T47D (cell line): ENCODE measurements at places on chromosomes 13 and 19.

GRCh38 chr19:52270266-52270885 is 989 bp downstream of the ZNF766 start:
- peak; percentile 11 for DNase-seq

DNA sequence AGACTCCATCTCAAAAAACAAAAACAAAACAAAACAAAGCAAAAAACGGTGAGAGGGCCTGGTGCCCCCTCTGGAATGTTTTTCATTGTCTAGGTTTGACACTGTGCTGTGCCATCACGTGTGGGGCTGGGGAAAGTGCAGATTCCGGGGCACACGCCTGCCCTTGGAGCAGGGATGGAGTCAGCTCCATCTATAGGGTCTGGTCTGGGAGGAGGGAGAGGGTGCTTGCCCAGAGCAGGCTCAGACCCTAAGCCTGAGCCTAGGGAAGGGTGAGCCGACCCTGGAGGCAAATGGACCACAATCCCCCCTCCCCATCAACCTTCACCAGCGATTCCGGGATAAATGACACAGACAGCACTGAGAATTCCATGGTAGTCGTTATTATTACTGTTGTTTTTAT is 10.9 kb upstream of the ZBTB32 start:
- DNase-seq, result no peak

GRCh38 chr19:42634409-42635232 is 39.9 kb upstream of the CEACAM8 start:
- DNase-seq, result no peak

DNA sequence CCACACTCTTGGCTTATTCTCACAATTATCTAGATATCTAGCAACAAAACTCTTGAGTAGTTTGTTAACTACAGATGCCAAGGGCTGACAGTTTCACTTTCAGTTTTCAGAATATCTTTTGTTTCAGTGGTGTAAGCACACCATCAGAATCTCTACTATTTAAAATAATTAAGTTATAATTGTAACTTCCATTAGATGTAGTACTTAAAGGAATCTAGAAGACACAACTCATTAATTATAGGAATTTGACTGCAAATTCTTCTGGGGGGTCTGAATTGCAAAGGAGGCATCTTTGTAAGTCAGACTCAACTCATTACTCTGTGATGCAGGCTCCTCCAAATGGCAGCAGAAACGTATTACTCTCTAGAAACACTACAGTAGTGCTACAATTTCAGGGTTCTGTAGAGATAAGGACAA is 44.9 kb upstream of the USPL1 start:
- peak; percentile 63 for DNase-seq

DNA sequence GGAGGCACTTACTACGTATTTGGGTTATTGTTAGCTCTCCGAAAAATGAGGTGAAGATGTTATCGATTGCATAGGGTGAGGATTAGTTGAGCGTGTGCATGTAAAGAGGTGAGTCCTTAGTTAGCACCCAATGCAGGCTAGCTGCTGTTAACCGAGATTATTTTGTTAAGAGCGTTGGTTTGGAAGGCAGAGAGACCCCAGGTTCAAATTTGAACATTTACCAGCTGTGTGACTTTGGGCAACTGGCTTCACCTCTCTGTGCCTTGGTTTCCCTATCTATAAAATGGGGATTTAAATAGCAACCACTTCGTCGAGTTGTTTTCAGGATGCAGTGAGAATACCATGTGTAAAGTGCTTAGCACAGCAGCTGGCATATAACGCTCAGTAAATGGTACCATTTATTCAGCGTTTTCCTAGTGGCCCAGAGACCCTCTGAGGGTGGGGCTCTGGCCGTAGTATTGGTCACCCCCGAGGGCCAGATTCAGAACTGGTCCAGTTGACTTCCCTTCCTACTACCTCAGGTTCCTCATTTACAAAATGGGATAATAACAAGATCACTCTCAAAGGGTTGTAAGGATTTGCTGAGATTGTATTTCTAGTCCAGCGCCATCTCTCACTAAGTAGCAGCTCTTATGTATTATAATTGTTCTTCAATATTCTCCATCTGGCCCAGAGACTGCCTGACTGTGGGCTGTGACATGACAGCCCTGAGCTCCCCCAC is 887 bp downstream of the SIPA1L3 start:
- no peak for DNase-seq

DNA sequence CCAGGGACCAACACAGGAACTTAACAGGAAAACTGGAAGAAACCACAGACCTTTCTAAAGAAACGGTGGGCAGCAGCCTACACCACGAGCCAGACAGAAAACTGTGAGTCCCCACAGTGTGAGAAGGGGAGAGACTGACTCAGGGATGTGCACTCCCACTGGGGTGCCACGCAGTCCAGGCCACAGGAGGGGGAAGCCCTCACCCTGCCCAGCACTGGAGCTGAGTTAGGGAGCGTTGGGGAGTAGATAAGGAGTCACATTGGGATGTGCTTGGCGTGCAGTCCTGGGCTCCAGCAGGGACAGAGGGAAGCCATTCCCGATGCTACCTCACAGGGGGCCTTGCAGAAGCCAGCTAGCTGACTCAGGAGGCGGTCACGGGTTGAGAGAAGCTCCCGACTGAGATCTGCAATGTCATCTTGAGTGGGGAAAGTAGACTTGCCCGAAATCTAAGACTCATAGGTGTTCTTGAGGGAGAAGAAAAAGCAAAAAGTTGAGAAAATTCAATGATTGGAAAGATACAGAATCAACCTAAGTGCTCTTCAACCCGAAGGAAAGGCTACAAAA is 17.3 kb downstream of the SIGLEC8 start:
- DNase-seq, result no peak

DNA sequence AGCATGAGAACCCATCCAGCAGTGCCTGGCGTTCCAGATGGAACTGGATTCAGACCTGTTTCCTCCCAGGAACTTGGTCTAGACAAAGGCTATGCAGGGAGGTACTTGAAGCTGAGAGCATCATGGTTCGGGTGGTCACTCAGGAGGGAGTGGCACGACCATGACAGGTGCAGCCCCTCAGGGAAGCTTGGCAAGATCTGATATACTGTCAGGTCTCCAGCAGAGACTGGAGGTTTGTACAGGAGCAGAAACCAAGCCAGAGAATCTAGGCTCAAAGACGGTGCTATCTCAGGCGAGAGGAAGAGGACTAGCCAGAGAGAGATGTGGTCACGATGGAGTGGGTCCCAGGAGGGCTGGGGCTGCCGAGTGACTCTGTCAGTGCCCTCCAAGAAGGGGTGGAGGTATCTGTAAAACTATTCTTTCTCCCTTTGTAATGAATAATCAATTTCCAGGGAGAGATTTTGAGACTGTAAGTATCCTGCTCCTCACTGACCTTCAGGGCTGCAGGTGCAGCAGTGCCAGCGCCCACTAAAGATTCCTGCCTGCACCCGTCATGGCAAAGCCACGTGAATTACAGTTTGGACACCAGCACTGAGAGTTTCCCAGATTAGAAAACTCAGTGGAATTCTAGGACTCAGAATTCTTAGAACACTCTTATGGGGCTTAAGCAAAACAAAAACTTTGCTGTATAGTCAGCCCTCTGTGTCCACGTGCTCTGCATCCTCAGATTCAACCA is 10.2 kb upstream of the DCUN1D2 start:
- no peak for DNase-seq

DNA sequence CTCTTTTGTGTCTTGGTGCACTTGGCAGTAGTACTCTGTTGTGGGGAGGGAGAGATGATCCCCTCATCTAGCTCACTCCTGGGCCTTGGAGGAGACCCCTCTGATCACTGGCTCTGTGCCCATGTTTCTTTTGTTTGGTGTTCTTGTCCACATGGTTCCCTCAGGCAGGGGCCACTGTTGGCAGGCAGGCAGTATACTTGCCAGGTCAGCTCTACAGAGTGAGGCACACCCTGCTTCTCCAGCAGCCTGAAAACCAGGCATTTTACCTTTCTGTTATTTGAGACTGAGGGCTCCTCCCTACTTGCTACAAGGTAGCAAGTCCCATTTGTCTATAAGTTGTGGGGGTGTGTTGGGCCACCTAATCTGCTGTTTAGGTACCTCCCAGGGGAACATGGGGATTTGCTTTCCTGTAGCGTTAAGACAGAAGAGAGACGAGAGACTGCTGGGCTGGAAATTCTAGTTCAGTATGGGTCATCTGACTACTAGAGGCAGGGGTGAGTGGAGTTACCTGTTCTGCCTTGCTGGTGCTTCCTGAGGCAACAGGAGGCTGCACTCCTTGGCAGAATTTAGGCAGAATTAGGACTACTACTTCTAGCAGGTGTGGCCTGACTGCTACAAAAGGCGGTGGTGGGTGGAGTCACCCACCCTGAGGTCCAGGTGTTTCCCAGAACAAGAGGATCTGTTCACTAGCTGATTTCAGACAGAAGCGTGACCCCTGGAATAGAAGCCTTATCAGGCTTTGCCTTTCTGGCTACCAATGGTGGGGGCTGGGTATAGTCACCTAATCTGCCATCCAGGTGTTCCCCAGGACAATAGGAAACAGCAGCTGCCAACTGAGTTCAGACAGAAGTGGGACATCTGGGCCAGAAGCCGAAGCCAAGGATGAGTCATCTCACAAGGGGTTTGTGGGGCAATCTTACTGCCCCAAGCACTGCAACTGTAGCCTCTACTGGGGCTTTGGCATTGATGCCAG is 843.0 kb upstream of the ATXN8OS start:
- no peak for DNase-seq

DNA sequence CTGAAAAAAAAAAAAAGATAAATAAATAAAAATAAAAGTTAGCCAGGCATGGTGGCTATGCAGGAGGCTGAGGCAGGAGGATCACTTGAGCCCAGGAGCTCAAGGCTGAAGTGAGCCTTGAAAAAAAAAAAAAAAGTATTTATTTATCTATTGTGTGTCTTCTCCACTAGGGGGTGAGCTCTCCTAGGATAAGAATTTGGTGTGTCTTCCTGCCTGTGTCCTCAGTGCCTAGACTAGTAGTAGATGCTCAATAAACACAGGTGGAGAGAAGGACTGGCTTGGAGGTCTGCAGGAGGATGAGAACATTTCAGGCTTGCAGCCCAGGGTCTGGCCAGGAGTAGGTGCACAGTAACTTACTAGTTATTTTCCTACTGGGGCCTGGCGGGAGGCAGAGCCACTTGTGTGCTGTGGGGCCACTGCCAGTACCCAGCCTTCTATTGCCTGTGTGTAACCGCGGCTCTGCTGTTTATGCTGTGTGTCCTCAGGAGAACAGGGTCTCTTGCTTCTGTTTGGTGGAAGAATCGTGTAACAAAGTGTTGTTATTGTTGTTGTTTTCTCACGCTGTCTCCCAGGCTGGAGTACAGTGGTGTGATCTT is 5.4 kb downstream of the LMTK3 start:
- DNase-seq, result peak; percentile 75

- DNase-seq, result no peak
These were observed 35.9 kb downstream of the BTBD2 start for GRCh38 chr19:1979642-1980041.

GRCh38 chr19:2252055-2252796 is 3.1 kb downstream of the AMH start:
- DNase-seq, result no peak

DNA sequence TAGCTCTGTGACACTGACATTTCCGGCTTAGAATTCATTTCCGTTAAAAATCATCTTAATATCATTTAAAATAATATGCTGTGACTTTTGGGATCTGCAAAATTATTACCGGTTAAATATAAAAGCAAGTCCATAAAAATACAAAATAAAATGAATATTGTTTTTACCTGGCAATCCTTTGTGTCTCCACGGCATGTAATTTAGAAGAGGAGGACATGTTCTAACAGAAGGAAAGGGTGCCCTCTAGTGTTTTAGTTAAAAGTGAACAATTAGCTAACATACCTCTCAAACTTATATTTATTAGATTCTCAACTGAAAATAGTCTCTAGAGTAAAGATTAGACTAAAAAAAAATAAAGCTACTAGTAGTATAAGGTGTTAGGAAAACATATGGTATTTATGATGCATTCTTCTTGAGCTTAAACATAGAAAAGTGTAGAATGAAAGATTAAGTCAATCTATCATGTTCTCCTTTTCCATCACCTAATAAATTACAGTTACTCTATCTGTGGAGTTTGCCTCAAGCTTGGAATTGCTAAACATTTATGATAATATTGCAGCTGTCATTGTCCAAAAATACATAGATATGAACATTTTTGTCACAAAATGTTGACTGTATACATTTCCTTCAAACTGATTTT is 676.7 kb upstream of the SPRY2 start:
- DNase-seq, result peak; percentile 51

GRCh38 chr19:46927106-46927505 is 66.3 kb downstream of the ARHGAP35 start:
- no peak for DNase-seq

DNA sequence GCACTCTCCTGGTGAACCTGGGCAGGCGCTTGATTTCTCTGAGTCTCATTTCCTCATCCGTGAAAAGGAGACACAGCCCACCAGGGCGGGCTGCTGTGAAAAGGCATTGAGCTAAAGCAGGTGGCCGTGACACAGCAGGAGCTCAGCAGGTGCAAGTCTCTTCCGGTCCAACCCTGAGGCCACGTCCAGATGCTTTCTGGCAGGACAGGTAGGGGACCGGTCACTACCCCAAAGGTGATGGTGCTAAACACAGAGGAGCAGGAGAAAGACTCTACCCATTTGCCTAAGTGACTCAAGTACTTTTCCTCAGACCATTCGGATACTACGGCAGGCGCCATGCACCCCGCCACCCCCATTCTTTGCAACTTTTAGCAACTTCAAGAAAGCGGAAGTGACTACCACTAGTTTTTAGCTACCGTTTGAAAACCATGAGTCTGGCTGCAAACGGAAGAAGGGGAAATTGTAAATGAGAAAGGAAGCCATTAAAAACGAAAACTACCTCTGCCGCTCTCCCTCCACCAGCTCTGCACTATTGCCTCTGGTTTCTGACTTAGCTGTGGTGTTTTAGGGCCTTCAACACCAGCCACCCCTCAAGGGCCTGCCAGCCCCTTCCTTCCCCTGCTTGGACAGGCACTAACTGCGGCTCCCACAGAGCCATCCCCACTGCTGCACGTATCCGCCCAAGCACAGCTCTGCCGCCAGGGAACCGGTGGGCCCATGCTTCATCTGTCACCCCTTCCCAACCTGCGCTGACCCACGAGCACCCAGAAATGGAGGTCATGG is 4.8 kb downstream of the PPP6R1 start:
- no peak for DNase-seq

DNA sequence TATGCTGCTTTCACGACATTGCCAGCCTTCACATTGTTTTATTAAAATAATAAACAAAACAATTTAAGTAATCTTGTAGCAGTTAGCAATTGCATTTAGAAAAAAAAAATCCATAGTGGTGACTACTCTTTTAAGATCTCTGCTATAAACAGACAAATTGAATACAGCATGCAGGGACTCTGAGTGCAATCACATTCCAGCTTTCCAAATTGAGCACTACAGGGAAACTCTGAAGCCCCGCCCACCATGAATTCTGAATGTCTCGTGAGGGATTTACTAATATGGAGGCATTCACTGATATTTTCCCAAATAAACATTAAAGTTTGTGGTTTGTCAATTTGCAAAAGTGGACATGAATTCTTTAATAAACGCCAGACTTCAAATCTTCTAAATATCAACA is 698.8 kb downstream of the LIG4 start:
- no peak for DNase-seq

DNA sequence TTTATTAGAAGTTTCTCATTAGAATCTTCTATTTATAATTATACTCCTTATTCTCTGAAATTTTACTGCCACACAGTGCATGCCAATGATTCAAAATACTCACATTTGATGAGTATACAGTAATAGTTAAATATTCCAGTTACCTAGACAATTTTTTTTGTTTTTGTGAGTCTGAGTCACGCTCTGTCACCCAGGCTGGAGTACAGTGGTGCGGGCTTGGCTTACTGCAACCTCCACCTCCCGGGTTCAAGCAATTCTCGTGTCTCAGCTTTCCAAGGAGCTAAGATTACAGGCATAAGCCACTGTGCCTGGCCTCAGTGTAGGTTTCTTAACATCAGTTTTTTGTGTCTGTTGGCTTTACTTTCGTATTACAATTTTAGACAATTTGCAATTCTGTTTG is 87.1 kb downstream of the ZNF486 start:
- DNase-seq, result no peak

GRCh38 chr19:54937926-54938325 is 9.4 kb downstream of the NLRP7 start:
- no peak for DNase-seq
